ENCODE measurements at places on chromosomes 3 and 15.

- no peak for DNase-seq
Observed at GRCh38 chr15:98823012-98823458, 174.7 kb downstream of the IGF1R start.

GRCh38 chr3:45943207-45943846 lies at the start of gene CXCR6:
TSS of gene CXCR6 (plus strand) at chr3:45943464. CDS start at chr3:45946482, 3,018 bp downstream.
- DNase-seq, result no peak

DNA sequence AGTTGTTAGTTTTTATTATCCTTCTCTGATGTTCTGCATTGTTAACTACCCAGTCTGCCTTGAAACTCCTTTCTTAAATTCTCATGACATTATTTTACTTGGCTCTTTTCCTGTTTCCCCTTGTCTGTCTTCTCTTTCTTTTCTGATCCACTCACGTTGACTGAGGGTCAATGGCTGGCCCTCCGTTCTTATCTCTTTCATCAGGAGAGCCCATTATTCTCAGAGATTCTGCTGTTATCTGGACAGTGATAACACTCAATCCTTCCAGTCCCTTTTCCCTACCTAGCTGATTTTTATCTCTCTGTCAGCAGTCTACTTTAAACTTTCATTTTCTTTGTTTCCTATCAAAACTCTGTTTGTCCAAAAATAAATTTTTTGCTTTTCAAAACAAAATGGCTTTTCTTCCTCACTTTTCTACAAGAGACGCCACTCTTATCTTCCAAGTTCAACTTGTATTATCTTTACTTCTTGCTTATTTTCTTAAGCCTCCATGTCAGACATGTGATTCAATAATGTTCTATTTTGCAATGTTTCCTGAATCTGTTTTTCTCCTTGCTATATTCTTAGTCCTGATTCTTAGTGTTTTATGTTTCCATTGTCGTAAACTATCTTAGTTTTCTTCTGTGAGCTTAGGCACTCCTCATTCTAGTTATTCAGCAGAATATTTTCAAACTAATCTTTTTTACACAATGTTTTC lies 120.2 kb downstream of the NEDD4 start:
- DNase-seq, result no peak

DNA sequence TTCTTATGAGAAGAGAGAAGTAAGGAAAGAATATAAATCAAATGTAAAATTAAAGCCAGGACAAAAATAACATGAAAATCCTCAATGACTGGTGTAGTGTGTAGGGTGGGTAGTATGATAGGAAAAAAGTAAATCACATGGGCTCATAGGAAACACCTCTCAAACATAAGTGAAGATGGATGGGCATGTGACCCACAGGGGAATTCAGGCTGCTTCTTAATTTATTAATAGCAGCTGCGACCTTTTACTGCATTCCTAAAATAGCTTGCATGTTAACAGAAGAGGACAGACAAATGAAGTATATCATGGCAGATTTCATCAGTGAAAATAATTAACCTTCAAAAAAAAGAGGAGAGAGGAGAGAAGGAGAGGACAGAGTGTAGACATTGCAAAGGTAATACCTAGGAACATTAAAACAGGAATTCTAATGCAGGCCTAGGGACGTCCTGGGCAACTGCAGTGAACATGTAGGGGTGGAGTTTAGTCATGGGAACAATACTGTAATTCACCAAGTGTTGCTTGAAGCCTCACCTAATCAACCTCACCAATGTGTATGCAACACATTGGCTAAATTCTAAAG lies 132.9 kb downstream of the KCNMB2 start:
- no peak for DNase-seq

DNA sequence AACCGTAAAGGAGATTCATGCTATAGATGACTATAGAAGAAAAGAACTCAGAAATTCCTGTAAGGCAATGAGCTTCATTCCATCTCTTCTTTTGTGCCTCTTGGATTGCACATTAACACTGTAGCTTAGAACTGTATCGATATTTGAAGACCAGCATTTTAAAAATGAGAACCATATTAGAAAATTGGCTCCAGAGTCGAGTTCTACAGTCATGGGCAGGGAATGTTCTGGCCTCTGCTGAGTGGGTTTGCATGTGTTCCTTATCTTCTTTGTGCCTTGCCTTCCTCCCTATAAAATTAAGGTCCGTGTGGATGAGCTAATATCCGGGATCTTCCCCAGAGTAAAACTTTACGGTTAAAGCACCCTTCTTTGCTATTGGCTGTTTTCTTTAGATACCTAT lies 77.4 kb upstream of the PLCL2 start:
- DNase-seq, result no peak

GRCh38 chr3:27209617-27210264 lies 159.4 kb downstream of the NEK10 start:
- DNase-seq, result no peak

DNA sequence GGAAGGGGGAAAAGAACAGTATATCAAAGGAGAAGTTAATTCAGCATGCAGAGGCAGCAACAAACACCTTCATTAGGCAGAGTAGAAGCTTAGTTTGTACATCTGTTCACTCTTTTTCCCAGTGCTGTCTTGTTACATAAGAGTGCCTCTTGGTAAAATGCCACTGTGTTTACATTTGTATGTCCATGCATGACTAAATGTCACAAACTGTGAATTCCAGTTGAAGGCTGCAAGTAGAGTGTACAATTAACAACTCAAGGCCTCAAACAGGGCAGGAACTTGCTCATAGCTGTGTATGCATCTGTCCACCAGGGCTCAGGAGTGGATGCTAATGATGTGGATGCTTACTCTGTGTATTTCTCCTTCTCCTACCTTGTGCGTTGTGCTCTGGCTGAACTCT lies 214.2 kb upstream of the TPM1 start:
- DNase-seq, result no peak

DNA sequence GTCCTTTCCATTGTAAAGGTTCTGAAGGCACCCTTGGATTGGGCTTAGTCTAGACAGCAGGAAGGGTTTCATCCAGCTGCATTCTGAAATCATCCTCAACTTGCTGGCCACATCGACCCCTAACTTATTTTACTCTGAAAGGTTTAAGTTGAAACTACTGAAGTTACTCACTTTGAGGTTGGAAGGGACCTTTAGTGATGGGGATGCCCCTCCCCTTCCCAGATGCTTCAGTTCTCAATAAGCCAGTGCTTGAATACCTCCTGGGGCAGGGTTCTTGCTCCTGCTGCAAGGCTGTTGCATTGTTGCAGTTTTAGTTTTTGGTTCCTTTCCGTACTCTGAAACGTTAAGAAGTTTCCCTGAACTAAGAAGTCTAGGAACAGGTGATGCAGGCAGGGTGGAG lies 26.4 kb downstream of the FGD5 start:
- DNase-seq, result no peak

- no peak for DNase-seq
Observed at GRCh38 chr3:96779810-96780209, 34.6 kb upstream of the EPHA6 start.

- DNase-seq, result no peak
Observed at GRCh38 chr15:38961931-38962330, 397.3 kb upstream of the RASGRP1 start.

DNA sequence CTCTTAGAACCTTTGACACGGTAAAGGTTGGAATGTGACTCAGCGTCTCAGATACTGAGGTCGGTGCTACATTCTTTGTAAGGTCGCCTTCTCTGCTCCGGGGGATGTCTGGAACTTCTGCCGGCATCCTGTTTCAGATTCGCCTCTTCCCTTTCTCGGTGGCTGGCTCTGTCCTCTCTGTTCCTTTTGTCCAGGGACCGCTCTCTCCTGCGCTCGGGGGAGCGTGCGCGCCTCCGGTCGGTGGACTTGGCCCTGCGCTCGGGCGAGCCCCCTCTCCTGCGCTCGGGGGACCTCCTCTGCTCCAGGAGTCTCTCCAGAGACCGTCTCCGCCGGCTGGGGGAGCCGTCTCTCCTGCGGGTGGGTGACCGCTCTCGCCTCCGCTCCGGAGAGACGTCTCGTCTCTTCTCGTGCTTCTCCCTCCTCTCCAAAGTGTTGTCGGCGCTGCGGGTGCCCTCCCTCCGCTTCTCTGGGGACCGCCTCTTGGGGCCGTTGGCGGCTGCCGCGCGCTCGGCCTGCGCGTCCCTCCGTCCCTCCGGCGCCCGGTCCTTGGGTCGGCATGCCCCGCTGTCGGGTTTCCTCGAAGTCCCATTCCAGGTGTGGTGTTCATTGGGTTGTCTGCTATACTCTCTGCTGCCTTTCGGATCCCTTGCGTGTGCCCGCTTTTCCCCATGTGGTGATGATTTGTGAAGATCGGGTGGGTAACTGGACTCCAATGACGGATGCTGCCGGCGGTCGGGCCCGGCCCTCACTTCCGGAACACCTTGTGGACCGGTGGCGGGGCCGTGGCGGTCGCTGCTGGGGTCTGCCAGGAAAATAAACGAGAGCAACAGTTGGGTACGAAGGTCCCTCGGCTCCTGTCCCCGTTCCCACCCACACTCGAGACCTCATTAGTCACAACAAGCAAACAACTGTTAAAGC lies 668.8 kb upstream of the ADAMTS9 start:
- DNase-seq, result no peak

- DNase-seq, result no peak
Observed at GRCh38 chr15:58734859-58735258, 14.6 kb downstream of the ADAM10 start.

DNA sequence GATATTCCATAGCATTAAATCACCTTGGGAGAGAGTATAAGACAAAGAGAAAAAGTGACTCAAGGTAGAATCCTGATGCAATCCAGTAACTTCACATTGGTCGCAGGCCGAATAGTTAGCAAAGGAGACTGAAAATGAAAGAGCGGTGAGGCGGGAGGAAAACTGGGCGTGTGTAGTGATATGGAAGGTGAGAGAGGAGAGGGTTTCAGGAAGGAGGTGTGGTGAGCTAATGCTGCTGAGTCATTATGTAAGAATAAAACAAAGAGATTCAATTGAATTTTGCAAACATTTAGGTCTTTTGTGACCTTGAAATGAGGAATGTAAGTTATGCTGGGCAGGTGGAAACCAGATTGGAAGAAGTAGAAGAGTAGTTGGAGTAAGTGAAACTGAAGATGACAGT lies 235.3 kb downstream of the C3orf38 start:
- DNase-seq, result no peak

DNA sequence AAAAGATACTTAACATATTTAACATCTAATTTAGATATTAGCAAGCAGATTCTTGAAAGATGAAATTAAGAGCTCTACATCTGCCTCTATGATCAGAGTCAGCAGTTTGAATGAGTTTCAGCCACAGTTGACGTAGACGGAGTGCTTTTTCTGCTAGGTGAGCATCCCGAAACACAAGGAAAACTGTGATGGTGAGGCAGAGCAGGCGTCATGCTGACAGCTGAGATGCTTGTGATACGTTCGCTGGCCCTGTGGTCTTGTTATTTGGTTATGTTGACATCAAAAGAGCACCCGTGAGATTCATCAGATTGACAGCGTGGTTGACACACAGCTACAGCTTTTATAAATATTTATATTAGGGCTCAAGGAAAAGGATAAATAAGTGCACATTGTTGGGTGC lies 19.6 kb upstream of the GOLGA8B start:
- no peak for DNase-seq

DNA sequence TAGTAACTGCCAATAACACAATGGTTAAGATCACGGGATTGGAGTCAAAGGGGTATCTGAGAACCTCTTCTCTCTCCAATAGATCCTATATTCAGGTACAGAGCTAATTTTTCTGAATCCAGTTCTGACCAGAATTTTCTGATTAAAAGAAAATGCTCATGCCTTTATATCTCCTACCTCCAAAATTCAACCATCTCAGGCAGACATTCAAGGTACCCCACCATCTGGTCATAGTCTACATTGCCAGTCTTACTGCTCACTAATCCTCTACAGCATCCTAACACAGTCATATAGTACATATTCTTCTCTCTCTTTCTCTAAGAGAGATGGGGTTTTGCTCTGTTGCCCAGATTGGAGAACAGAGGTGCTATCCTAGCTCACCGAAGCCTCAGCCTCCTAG lies 59.1 kb downstream of the LSAMP start:
- no peak for DNase-seq

GRCh38 chr3:186162221-186162620 lies 53.3 kb upstream of the ETV5 start:
- DNase-seq, result no peak

- DNase-seq, result no peak
Observed at GRCh38 chr3:50523279-50523811, 19.9 kb upstream of the CACNA2D2 start.

DNA sequence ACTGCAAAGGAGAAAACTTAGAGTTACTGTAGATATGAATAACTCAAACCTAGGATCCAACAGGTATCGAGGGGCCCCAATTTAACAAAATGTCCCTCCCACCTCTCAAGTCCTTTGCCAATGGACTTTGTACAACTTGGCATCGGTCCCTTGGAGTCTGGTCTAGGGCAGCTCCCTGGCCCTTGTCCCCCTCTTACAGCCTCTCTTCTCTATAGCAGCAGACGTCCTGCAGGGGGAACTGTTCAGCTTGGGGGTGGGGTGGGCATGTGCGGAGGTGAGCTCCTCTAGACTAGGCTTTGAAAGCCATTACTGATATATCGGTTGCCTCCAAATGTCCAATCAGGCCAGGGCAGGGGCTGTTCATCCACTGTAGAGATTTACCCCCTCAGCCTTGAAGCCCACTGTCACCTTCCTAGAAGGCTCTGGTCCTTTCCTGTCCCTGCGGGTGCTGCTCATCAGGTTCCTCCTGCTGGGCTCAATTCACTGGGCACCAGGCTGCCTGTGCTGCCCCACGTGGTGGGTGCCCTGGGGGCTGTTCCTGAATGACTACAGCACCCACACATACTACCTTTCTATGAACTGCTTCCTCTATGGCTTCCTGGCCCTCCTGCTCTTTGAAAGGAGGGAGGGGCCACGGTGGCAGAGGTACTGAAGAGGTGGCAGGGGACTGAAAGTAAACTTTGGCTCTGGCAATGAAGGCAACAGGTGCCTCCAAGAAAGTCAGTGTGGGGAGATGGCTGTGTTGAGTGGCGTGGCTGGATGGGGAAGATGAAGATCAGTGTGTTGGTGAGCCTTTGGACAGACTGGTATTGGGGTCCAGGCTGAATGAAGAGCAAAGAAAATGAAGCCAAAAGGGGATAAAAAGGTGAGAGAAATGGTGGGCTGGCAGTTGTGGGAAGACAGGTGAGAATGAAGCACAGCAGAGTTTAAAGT lies 78.8 kb upstream of the MEX3B start:
- no peak for DNase-seq
